ENCODE measurements at places on chromosomes 7 and 10. TPM values are rescaled to one million over a fixed set of nuclear protein-coding genes. Genes with fewer than 3 reads are reported as not detected.

Gene FEZF1
- 12.2 TPM for total RNA-seq

Gene SPRN
- total RNA-seq: 13.4 TPM

Gene INSYN2A
- total RNA-seq: 22.6 TPM

Gene BTAF1
- 54.9 TPM for total RNA-seq

Gene GDF2
- total RNA-seq: 0.23 TPM

Gene SKAP2
- 17.5 TPM for total RNA-seq

Data from diencephalon (tissue), 1 donor.